ENCODE measurements at places on chromosomes 11 and 22.

DNA sequence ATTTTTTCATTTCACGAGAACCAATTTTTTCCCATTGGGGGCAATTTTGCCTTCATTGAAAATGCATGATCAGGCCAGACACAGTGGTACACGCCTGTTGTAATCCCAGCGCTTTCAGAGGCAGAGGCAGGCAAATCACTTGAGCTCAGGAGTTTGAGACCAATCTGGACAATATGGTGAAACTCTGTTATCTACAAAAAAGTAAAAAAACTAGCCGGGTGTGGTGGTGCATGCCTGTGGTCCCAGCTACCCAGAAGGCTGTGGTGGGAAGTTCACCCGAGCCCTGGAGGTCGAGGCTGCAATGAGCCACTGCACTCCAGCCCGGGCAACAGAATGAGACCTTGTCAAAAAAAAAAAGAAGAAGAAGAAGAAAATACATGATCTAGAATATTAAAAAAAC, 19.2 kb upstream of the UPK3A start:
- DNase-seq = no peak

DNA sequence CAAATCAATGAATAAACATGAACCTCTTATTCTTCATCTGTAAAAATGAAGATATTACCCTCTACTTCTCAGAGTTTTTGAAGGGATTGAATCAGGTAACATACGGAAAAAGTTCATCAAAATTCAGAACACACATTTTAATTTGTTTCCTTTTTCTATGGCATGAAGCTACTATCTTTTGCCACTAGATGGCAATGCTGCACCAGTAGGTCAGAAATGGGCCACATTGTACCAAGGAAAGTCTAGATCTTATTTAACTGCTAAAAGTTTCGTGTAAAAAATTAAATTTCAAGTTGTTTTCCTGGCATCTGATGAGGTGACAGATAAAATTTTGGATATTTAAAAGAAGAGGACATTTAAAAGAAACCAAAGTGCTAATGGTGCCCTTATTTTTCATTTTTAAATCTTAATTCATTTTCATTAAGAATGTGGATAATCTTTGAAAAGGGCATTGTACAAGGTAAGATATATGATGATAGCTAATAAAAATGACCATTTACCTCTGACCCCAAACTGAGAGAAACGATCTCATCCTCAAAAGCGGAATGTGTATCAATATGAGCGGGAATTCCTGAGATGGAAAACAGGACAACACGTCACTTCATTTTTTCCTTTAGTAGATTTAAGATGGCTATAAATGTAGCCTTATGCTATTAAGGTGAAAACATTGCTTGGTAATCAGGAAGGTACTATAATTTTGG, 16.1 kb downstream of the ALKBH8 start:
- DNase-seq = no peak

- DNase-seq = no peak
Measured at GRCh38 chr22:40383905-40384304, 13.5 kb downstream of the SGSM3 start.

DNA sequence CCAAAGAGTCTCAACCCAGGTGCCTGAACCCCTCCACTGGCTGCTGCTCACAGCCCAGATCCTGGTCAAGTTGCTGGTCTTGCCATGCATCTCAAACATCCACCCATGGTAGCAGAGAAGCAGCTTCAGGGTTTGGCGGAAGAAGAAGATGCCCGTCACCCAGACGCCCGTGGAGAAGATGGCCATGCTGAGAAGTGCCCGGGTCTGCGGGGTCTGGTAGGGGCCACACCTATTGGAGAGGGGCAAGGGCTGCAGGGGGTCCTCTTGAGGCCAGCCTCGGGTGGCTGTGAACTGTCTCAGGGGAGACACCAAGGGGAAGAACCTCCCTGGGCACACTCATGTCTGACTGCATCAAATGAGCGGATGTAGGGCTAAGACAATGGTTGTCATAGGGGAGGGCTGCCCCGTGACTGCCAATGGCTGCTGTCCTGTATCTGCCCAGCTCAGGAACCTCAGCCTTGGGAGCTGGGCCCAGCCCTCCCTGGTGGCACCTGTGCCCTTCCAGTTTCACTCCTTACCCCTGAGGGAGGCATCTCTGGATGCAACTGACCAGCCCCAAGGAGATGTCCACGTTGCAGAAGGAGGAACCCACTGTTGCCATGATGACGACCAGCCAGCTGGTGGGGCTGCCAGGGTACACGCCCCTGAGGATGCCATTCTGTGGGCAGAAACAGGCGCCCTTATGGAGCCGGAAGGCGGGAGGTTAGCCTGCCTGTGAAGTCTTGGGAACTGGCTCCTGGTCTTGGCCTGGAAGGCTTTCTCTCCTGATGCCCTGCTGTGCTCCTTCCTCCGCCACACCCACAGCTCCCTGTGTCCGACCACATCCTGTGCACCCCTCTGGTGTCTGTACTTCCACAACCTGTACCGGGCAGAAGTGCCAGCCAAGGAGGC, 1.2 kb downstream of the CPT1B start:
- no peak for DNase-seq
